ENCODE measurements at places on chromosomes 1 and 21. TPM values are rescaled to one million over a fixed set of nuclear protein-coding genes. Genes with fewer than 3 reads are reported as not detected.
A peak's percentile ranks its signal among the peaks of the same experiment; 100 is the strongest.

Gene AK5
- total RNA-seq: 0.67 TPM

DNA sequence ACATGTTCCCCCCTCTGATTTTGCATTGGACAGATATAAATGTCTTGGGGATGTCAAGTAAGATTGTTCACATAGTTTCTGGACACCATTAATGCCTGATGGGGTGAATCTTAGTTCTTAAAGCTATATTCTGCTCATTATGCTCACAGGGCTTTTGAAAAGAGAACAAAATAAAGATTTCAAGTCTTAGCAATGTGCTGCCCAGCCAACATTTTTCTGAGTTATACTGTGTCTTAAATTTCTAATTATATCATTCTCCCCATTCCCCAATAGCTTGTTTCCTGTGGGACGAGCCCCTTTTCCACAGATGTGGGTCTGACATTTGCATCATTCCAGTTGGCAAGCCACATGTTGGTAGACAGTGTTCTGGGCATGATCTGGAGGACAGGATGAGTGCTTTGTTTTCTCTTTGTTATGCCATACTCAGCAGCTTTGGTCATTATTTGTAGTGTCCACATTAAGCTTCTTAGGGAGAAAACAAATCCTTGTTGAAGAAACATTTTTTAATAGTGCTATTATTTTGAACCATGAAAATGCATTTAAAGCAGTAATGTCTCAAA lies 32.8 kb downstream of the MTARC1 start:
- peak; percentile 32 for ATAC-seq

Gene GCSAML
- total RNA-seq: 0.31 TPM

GRCh38 chr21:44881198-44881872 lies 7.8 kb upstream of the PTTG1IP start:
- no peak for ATAC-seq

Gene MATN1
- total RNA-seq: not detected

Gene NUF2
- total RNA-seq: 0.94 TPM

Gene RUNX1
- 6.8 TPM for total RNA-seq

DNA sequence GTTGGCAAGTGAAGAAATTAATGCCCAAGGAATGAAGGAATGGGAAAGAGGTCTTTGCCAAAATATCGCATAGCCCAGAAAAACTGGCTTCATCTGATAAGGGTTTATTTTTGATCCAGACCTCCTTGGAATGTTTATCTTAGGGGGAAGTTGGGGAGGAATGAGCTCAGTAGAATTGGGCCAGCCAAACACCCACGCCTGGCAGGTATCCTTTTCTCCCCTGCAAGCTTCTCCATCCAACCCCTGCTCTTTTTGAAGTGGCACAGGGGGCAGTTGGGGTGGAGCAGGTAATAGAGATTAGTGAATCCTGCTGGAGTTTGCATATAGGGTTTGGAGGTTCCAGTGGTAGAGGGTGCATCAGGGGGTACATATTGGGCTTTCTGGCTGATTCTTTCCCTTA lies 21.1 kb downstream of the INTS3 start:
- no peak for ATAC-seq

GRCh38 chr1:192913683-192914082 lies 104.8 kb downstream of the RGS2 start:
- ATAC-seq: peak; percentile 4

Gene AMY1B
- total RNA-seq: not detected

Gene TMCC2
- total RNA-seq: 3.1 TPM

- no peak for ATAC-seq
Measured at GRCh38 chr1:81703391-81703755, 97.4 kb upstream of the ADGRL2 start.

- no peak for ATAC-seq
Measured at GRCh38 chr1:65882076-65882475, 89.4 kb downstream of the PDE4B start.

DNA sequence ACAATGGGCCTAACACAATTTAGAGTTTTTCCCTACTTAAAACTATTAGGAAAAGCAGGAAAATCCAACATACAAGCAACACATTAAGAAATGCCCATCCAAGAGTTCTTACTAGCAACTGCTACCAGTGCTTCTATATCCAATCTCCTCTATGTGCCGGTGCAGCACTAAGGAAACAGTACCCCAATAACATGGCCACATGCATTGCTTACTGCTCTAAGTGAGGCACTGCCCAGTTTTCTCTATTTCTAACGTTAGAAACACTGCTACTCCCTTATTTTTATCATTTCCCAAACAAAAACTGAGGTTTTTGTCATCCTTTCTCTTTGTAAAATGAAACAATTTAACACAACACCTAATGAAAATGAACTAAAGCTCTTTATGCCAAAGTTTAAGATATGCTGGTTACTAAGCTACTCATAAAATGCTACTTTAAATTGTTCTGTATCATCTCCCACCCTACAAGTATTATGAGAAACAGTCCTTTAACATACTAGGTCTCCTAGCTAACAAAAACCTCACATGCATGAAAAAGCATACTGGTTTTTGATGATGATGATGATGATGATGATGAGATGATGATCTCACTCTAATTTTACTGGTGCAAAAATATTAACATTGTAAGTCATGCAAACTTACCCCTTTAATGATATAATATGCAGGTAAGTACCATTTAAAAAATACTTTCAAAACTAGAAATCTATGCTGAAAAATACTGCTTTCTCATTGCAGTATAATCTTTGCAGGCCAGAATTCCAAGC lies 90.7 kb upstream of the TTC39A start:
- ATAC-seq: no peak

GRCh38 chr1:161973924-161974845 lies 49.5 kb downstream of the OLFML2B start:
- peak; percentile 54 for ATAC-seq

GRCh38 chr21:16264319-16264718 lies 534.5 kb downstream of the USP25 start:
- ATAC-seq: peak; percentile 46

DNA sequence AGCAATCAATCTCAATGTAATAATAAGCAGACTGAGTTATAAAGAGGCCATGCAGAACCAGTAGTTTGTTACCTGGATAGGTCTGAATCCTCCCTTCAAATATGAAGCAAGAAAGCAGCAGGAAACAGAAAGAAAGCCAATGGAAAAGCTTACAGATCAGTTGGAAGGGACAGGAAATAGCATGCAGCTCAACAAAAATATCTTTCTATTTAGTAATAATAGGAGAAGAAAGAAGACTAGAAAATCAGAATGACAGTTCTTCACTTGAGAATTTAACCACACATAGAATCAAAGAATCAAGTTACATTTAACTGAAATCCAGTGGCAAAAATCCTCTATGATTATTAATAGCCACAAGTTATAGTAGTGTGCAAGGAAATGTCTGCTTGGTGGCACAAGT lies 194.4 kb downstream of the EIF4G3 start:
- no peak for ATAC-seq

Gene DCDC2B
- not detected for total RNA-seq

DNA sequence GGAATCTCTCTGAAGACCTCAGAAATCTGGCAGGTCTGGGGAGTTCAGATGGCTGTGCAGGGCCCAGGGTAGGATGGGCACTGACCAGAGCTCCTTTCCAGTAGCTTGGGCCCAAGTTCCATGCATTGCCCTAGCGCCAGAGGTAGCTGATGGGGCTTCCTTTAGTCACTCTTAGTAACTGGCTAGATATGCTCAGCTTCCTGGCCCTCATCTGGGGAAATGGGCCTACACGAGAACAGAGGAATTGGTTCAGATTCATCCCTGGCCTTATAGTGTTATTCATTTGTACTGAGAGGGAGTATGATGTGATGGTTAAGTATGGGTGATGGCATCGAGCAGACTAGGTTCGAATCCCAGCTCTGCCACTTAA lies 15.5 kb upstream of the PSMB2 start:
- ATAC-seq: no peak

- ATAC-seq: no peak
Measured at GRCh38 chr1:54460351-54460750, 54.2 kb upstream of the SSBP3 start.

Gene B3GALT5
- total RNA-seq: 1.1 TPM

Gene DFFA
- total RNA-seq: 32.0 TPM

DNA sequence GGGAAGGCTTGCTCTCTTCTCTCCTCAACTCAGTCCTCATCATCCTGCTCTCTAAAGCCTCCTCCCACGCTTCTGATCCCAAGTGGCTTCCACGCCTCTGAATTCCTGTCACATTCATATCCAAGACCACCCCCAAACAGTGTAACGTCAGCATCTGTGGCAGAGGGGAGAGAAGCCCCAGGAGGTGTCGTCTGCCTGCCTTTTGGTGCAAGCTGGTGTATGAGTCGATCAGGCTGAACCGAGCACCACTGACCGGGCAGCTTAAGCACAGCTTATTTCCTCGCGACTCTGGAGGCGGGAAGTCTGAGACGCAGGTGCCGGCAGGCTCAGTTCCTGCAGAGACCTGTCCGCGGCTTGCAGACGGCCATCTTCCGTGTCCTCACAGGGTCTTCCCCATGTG lies 123.8 kb upstream of the RAB4A start:
- ATAC-seq: no peak

Gene AGBL4
- total RNA-seq: 1.6 TPM

Gene RNF186
- total RNA-seq: not detected

Gene CD160
- total RNA-seq: 1.0 TPM

- ATAC-seq: peak; percentile 51
Measured at GRCh38 chr1:156489166-156489934, 11.2 kb downstream of the MEF2D start.

- ATAC-seq: no peak
Measured at GRCh38 chr21:41322496-41323382, 6.1 kb downstream of the FAM3B start.

Gene LRRC38
- 0.23 TPM for total RNA-seq

DNA sequence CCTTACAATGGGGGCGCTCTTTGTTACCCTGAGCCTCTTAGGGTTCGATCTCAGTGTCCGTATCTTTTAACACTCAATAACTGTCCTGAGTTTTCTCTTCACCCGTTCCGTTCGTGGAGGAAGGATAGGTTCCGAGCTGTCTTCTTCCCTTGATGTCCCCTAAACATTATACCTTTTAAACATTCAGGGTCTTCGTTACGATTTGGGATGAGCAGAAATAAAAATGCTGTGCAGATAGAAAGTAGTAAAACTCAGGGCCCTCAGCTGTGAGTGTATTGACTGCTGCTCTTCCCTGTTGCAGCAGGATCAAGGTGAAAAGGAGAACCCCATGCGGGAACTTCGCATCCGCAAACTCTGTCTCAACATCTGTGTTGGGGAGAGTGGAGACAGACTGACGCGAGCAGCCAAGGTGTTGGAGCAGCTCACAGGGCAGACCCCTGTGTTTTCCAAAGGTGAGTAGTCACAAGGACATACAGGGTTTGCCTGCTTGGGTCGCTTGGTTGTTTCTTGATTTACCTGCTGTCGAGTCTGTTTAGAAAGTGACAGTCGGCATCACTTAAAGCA lies 784 bp downstream of the RPL11 start:
- no peak for ATAC-seq

Gene PDZK1
- not detected for total RNA-seq
